Stimulated activated CD4-positive, alpha-beta T cell treated with anti-CD3 and anti-CD28 coated beads, Interleukin-4, amount 100 ng/mL, for 24 hours (primary cell): ENCODE measurements at places on chromosomes 5 and 9.

DNA sequence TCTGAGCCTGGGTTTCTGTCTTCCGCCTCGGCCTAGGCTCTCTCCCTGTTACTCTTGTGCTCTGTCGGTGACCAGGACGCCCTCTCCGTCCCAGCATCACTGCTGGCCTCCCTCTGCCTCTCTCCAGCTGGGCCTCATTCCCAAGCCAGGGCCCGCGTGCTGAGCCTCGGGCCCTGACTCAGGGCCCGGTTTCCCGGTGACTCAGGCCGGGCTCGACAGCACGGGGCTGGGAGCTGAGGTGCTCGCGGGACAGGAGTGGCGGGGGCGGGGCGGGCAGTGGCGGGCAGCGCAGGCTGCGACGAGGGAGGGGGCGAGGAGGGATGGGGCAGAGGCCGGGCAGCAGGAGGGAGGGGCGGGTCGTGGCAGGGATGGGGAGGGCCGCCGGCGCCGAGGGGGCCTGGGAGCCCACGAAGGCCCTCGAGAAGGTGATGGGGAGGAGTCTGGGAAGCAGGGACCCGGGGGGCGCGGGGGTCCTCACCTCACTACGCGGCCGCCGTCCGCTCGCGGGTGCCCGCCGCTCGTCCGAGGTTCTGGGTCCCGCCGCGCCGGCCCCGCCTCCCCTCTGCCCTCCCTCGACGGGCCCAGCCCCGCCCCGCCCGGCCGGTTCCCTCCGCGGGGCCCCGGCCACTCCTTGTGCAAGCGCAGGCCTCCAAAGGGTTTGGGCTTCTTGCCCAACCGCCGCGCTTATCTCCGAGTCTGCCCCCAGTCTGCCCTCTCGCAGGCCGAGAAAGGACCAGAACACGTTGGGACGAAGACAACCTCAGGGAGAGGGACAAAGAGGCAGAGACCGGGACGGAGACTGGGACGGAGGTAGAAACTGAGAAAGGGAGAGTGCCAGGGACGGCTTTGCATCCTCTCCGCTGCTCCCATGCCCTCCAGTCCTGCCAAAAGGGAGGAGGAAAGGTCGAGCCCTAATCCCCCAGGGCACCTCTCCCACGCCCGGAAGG is at the start of gene ARAP3:
TSS of gene ARAP3 (minus strand) at position 536 of the 947 bp plus-strand sequence. CDS start 1,744 bp downstream, outside the sequence.
- DNase-seq = peak; percentile 39

GRCh38 chr5:133321833-133322420 is 270.1 kb downstream of the HSPA4 start:
- DNase-seq = peak; percentile 53

DNA sequence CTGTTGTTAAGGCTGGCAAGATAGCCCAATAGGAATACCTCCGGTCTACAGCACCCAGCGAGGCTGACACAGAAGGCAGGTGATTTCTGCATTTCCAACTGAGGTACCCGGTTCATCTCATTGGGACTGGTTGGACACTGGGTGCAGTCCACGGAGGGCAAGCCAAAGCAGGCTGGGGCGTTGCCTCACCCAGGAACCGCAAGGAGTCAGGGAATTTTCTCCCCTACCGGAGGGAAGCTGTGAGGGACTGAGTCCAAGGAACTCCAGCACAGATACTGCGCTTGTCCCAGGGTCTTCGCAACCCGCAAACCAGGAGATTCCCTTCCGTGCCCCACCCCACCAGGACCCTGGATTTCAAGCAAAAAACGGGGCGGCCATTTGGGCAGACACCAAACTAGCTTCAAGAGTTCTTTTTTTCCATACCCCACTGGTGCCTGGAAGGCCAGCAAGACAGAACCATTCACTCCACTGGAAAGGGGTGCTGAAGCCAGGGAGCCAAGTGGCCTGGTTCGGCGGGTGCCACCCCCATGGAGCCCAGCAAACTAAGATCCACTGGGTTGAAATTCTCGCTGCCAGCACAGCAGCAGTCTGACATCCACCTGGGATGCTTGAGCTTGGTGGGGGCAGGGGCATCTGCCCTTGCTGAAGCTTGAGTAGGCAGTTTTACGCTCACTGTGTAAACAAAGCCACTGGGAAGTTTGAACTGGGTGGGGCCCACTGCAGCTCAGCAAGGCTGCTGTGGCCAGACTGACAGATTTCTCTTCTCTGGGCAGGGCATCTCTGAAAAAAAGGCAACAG is 647.2 kb downstream of the BNC2 start:
- no peak for DNase-seq

DNA sequence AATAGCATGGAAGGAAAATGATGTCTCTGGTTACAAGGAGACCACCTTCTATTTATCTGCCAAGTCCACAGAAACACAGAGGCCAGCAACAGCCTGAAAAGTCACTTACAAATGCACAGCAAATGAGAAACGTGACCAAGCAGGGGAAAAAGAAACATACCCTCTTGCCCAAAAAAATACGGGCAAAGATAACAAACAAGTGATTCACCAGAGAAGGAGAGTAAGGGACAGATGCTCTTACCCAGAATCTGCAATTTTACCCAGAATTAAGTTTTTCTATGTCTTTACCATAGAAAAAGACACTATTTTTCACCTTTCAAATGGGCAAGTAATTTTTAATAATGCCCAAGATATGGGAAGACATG is 28.1 kb downstream of the CAMSAP1 start:
- no peak for DNase-seq

DNA sequence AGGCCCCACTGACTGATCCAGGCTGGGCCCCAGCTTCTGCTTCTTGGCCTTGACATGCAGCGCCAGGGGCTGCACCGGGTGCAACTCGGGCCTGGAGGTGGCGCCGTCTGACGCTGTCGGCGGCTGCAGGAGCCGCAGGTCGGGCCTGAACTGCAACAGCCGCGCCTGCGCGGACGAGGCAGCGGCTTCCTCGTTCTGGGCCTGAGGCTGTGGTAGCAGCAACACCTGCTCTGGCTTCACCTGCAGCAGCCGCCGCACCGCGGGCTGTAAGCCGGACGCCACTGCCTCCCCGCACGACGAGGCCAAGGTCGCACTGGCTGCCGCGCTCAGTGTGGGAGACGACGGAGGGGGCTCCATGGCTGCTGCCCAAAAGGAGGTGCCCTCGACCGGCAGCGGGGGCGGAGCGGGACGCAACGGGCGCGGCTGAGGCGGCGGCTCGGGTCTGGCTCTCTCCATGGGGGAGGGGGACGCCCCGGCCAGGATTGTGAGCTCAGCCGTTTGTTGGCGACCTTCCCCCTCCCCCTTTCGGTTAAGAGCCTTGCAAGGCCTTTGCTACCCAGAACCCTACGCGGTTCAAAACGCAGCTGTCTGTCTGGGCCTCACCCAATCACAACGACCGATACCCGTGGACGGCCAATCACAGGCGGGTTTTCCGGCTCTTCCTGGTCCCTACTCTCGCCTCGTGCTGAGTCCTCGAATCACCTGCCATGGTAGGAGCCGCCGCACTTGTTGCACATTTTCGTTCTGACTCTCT is 438 bp downstream of the SOX30 start:
- DNase-seq = peak; percentile 79

- DNase-seq = no peak
Measured at GRCh38 chr5:66810848-66811261, 214.7 kb downstream of the MAST4 start.

DNA sequence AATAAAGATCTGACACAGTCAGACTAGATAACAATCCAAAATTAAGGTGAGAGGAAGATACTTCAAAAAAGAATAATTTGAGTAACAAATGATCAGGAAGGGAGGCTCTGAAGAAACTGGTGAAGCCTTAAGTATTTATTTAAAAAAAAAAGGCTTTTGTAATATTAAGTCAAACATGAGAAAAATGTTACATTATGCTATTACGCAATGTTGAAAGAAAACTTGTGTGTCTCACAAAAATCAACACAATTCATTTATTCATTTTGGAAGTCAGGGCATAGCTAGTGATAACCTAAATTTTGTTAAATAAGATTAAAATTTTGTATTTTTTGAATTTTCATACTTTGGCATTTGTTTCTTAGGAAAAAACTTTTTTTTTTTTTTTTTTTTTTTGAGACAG is 28.2 kb downstream of the WDR41 start:
- DNase-seq = no peak

GRCh38 chr5:38433160-38433861 is 123.1 kb downstream of the LIFR start:
- DNase-seq = no peak

DNA sequence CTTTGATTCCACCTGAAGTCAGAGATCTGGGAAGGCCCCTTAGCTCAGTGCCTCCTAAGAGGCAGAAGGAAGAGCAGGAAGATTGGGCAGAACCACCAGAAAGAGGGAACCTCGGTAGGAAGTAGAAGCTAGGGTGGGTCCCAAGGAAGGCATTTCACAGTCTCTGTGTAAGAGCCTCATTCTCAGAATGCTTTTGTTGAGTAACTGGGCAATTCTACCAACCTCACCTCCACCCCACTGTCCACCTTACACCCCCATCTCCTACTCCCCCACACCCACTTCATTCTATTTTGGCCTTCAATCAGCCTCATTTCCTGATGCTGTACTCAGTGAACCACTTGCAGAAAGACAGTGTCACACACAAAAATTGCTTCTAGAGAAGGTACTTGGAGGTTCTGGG is 3.5 kb downstream of the HBEGF start:
- DNase-seq = no peak

DNA sequence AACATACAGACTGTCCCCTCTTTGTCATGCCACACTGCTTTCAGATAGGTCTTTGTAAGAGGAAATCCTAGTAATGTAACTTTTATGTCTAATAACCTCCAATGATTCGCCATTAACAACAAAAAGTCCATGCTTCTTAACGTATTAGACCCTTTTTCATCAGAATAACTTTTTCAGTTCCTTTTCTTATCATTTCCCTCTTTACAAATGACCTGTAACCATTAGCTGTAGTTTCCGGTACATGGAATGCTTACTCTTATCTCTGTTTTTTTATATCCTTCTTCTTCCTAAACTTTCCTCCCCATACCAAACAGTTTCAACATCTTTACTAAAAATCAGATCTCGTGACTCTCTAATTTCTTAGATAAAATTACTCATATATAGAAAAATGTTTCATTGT is 268.9 kb upstream of the TYRP1 start:
- no peak for DNase-seq

DNA sequence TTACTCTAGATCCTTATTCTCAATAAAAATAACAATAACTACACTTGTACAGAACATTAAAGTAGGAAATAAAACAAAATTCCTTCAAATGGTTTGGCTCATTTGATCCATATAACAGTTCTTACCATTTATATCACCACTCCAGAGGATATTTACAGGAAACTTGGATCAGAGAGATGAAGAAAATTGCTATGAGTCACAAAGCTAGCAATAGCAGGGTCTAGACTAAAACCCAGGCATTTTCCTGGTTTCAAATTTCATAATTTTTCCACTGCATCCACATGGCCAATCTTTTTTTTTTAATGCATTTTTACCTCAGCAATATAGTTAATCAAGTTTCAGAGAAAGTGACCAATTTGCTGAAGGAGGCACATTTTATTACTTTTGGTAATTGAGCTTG is 299.2 kb downstream of the ELAVL2 start:
- DNase-seq = no peak

- DNase-seq = no peak
Measured at GRCh38 chr5:28301712-28302111, 1263.3 kb upstream of the CDH9 start.

DNA sequence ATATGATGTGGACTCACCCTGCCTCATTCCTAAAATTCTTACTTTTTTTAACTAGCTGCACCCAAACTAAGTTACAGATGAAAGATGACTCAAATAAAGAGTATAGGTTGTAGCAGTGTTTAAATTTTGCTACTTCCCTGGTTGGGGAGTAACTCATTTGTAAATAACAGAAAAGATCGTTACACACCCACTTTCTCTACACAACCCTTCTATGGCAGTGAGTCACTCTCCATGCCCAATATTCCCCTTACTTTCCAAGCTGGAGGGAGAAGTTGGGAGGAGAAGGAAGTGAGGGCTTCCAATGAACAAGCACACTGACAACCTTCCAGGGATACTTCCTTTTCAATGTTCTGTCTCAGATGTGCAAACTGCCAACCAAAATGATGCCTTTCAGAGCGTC is 1.9 kb downstream of the RASEF start:
- no peak for DNase-seq

DNA sequence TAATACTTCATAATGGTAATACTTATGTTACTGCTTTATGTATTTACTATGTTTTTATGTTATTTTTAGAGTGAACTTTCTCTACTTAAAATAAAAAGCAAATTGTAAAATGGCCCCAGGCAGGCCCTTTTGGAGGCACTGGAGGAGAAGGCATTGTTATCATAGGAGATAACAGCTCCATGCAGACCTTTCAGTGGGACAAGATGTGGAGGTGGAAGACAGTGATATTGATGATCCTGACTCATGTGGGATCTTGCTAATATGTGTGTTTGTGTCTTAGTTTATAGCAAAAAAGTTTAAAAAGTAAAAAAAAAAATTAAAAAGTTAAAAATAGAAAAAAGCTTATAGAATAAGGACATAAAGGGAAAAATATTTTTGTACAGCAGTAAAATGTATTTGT is 74.5 kb downstream of the IQGAP2 start:
- no peak for DNase-seq

DNA sequence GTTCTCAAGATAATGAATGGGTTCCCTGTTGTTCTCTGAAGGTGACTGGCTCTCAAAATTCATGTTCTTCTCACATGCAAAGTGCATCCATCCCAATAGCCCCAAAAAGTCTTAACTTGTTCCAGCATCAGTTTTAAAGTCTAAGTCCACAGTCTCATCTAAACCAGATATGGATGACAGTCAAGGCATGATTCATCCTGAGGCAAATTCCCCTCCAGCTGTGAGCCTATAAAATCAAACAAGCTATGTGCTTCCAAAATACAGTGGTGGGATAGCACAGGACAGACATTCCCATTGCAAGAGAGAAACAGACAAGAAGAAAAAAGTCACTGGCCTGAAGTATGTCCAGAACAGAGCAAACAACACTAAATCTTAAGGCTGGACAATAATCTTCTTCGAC is 25.4 kb downstream of the FBXO10 start:
- DNase-seq = no peak

- no peak for DNase-seq
Measured at GRCh38 chr9:36971935-36972488, 62.1 kb downstream of the PAX5 start.

- no peak for DNase-seq
Measured at GRCh38 chr9:108838017-108838416, 17.8 kb downstream of the ACTL7B start.

DNA sequence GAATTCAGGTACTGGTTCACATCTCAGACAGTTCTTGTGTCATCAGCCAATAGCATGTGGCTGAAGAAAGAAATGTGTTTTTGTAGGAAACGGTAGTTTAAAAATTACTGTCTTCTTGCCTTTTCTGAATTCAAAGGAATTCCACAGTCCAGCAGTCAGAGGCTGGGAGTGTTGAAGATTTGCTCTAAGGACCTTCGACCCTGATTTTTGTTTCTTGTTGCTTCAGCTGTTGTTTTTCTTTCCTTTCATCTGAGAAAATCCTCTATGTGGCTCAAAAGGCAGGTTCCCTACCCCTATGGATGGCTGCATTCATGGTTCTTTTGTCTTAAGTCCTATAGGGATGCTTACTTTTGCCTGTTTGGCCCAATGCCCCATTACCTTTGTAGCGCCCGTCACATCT is 304.9 kb downstream of the TMEM167A start:
- no peak for DNase-seq

GRCh38 chr9:130938652-130939404 is at the start of gene FIBCD1:
TSS of gene FIBCD1 (minus strand) at chr9:130939247. CDS start at chr9:130938607, 640 bp downstream.
- no peak for DNase-seq
